ENCODE measurements at places on chromosomes 6 and 20.

GRCh38 chr20:25158043-25158442, 37.5 kb upstream of the ENTPD6 start:
- no peak for DNase-seq

- no peak for DNase-seq
These were observed 6.0 kb upstream of the HMGN3 start for GRCh38 chr6:79240509-79240908.

DNA sequence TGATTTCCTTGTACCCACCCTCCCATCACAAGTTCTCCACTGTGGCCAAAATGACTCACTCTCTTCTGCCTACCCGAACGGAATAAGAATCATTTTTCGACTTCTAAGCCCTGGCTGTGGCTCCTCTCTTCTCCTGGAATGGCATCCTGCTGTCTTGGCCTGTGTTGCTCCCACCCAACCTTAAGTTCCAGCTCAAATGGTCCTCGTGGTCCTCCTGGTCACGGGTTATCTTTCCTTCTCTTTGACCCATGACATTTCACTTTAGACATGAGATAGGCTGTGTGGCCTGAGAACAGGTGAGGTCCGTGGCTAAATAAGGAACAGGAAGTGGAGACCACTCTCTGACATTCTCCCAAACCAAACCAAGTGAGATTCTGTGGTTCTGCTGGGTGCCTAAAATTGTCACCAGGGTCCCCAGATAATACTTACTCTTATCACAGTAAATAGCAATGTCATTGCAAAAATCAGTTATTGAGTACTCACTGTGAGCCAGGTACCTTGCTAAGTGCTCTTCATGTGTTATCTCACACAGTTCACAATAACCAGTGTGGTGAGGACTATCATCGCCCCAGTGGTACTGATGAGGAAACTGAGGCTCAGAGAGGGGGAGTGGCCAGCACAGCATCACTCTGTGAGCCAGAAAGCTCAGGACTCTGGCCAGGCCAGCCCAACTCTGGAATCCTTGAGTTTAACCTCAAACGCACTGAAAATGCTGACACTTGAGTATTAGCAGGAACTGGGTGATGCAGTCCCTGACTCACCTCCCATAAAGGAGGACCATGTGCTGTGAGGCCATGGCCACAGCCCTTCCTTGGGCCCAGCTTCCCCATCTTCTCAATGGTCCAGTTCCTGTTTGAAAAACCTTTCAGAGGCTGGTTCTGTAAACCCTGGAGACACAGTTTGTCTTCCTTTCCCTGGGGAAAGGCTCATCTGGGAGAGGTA, 74.8 kb upstream of the SIRPA start:
- DNase-seq: no peak

DNA sequence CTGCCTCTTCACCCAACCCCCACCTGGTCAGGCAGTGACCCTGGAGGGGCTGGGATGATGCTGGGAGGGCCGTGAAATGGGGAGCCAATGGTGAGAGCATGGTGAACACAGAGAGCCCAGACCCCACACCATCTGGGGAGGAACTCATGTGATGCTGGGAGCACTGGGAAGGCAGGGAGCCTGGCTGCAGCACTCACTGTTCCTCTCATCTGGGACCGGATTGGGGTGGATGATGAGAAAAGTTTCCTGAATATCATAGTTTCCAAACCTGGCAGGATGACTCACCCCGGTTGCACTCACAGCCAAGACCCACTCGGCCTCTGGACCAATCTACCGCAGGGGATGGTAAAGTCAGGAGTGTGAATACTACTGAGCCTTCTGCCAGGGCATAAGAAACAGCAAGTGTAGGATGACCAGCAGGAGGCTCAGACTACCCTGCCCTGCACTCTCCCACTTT, 21.8 kb downstream of the ULBP1 start:
- DNase-seq: no peak

DNA sequence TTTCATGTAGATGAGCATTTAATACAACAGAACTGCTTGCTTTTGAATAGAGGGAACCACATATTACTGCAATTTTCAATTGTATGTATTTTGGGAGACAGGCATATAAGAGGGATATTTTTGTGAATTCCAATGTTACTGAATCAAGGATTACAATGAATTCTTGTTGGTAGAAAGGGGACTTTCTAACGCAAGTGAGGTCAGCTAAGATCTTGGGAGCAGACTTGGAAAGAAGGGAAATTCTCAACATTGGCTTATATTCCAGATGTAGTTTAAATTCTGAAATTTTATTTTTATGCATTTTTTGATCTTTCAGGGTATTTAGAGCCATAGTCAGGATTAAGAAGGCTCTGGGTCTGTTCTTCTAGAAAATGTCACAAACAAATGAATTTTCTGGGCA, 43.3 kb upstream of the CTAGE9 start:
- DNase-seq: no peak

DNA sequence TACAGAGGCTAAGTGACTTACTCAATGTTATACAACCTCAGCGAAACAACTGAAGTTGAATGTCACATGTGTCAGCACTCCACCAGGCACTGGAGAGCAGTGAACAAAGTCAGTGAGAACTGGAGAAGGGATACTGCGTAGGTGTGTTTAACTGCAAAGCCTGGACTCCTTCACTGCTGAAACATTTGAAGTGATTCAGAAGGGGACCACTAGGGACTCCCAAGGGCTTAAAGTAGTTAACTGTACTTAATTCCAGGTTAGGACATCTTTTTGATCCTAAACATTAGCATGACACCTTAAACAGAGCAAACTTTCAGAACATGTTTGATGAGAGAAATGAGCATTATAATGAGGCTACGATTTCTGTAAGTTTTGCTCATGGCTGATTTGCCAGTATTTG, 45.0 kb upstream of the ZBTB24 start:
- DNase-seq: no peak

GRCh38 chr6:154993026-154993425, 2.1 kb upstream of the TIAM2 start:
- DNase-seq: no peak

GRCh38 chr20:49993301-49993751, 10.5 kb downstream of the SNAI1 start:
- no peak for DNase-seq

DNA sequence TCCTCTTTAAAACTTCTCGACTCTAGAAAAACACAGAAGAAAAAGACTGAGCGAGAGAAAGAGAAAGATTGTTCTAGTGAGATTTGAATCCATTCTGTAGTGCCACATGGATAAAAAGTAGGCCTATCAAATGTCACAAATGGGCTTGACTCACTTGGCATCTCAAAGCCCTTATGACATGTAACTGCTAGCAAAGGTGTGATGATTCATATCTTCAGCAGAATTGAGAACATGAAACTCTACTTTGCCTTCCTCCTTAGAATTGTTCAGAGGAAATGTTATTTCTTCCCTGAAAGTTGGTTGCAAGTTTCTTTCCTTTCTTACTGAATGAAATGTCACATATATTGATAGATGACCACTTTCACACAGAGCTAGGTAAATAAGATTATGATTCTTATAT, 40.4 kb upstream of the DUSP22 start:
- no peak for DNase-seq

DNA sequence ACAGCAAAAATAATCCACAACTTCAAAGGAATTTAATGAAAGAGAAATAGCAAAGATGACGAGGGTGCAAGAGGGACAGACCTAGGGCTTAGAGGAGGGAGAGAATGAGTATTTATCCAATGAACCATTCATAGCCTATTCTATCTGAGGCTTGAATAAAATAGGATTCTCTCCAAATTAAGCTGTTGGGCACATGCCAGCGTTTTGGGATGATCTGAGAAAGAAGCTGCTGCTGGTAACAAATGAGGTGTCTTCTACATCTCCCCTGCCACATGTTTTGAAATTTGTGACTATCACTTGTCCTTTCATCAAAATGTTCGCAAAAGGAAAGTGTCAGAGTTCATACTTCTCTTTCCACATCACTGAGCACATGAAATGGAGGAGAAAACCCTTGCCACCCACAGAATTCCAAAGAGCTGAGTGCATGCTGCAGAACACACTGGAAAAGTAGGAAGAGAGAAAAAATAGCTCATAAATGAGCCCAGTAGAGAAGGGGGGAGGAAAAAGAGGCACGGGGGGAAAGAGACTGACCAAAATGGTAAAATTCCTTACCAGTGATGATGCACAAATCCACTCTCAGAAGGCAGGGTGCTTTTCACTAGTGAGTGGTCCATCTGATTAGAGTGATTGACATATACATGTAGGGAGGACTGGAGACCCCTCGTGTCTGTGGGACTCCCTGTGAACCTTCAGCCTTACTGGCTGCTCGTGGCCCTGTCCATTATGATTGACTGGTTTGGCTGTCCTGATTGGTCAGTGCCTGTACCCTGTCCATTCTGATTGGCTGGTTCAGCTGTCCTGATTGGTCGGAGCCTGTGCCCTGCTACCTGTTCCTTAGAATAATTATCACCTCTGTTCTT, 180.5 kb downstream of the OGFRL1 start:
- DNase-seq: no peak

- no peak for DNase-seq
These were observed 7.9 kb downstream of the RSPH4A start for GRCh38 chr6:116624036-116624805.

- no peak for DNase-seq
These were observed 104.1 kb downstream of the UST start for GRCh38 chr6:148850964-148851363.

GRCh38 chr20:39876976-39877635, 811.9 kb downstream of the MAFB start:
- DNase-seq: no peak

DNA sequence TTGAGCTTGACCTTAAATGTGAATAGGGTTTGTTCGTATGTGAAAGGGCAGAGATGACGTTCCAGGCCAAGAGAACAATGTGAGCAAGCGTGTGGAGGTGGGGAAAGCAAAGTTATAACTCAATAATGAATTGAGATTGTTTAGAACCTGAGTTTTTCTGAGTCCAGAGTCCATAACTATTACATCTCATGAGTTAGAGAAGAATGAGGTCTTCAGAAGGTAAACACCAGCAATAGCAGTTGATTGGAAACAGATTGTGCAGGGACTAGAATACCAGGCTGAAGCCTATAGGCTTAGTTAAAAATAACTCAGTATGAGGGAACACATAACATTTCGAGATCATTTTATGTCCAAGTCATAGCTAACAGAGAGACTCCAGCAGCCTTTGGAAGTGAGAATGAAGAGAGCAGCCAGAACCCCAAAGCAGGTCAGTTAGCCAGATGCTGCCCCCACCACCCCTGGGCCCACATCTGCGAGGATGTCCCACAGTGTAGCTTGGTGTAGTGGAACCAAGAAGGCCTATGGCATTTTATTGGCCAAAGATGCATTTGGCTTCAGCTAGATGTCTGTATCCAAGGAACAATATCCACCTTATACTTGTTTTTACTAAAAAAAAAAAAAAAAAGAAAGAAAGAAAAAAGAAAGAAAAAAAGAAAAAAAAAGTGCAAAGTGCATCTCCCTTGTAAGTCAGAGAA, 121.7 kb downstream of the TNFRSF21 start:
- DNase-seq: no peak

DNA sequence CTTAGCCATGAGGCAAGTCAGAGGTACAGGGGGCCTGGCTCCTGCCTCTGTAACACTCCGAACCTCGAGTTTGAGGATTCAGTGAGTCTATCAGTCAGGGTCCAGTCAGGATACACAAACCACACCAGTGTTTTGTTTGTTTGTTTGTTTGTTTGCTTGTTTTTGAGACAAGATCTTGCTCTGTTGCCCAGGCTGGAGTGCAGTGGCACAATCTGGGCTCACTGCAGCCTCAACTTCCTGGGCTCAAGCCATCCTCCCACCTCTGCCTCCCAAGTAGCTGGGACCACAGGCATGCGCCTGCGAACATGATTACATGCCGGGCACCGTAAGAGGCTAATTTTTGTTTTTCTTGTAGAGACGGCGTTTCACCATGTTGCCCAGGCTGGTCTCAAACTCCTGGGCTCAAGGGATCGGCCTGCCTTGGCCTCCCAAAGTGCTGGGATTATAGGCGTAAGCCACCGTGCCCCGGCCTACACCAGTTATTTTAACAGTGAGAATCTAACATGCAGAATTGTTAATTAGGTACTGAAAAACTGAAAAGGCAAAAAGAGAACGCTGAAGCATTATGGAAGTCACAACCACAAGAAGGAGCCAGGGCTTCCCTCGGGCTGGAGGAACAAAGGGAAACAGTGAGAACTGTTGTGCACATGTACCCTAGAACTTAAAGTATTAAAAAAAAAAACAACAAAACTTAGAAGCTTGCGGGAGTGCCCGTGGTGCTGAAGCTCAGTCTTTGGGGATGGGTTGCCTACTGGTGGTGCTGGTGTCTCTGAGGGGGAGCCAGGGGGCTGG, 40.4 kb downstream of the SRSF3 start:
- no peak for DNase-seq
